CD4-positive, alpha-beta memory T cell (primary cell): ENCODE measurements at places on chromosomes 6 and 20. TPM values are rescaled to one million over a fixed set of nuclear protein-coding genes. Genes with fewer than 3 reads are reported as not detected.

Gene THBD
- not detected for polyA plus RNA-seq

Gene TMEM170B
- 0.08 TPM for polyA plus RNA-seq

Gene RIMS4
- polyA plus RNA-seq = not detected

Gene CYP21A2
- not detected for polyA plus RNA-seq

DNA sequence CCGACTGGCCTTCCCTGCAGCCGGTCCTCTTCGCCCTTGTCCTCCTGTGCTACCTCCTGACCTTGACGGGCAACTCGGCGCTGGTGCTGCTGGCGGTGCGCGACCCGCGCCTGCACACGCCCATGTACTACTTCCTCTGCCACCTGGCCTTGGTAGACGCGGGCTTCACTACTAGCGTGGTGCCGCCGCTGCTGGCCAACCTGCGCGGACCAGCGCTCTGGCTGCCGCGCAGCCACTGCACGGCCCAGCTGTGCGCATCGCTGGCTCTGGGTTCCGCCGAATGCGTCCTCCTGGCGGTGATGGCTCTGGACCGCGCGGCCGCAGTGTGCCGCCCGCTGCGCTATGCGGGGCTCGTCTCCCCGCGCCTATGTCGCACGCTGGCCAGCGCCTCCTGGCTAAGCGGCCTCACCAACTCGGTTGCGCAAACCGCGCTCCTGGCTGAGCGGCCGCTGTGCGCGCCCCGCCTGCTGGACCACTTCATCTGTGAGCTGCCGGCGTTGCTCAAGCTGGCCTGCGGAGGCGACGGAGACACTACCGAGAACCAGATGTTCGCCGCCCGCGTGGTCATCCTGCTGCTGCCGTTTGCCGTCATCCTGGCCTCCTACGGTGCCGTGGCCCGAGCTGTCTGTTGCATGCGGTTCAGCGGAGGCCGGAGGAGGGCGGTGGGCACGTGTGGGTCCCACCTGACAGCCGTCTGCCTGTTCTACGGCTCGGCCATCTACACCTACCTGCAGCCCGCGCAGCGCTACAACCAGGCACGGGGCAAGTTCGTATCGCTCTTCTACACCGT, 6.1 kb downstream of the UBD start:
- peak; percentile 22 for DNase-seq

GRCh38 chr6:132785936-132786335, 12.5 kb downstream of the SLC18B1 start:
- no peak for DNase-seq

GRCh38 chr20:62411479-62412193, 4.6 kb upstream of the CABLES2 start:
- DNase-seq = no peak

DNA sequence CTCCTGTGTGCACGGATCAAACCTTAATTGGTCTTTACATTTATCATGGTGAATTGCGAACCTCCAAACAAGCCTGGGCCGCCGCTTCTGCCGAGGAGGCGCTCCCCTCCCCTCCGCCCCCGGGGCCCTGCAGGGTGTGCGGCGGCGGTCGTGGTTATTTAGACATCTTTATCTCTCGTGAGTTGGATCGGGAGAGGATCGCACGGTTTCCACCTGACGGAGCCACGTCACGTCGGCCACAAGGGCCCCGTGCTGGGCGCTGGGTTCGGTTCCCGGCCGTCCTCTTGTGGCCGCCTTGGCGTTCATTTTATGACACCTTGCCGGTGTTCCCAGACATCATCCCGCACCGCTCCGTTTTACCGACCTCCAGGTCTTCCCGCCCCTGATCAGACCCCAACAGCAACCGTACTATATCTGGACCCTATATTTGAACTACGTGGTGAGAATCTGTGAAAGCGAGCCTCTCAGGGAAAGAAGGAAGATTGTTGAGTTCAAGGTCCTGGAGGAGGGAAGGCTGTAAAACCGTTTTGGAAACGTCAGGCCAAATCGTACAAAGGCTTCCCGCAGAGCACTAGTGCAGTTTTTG, 1.3 kb upstream of the CNR1 start:
- no peak for DNase-seq

DNA sequence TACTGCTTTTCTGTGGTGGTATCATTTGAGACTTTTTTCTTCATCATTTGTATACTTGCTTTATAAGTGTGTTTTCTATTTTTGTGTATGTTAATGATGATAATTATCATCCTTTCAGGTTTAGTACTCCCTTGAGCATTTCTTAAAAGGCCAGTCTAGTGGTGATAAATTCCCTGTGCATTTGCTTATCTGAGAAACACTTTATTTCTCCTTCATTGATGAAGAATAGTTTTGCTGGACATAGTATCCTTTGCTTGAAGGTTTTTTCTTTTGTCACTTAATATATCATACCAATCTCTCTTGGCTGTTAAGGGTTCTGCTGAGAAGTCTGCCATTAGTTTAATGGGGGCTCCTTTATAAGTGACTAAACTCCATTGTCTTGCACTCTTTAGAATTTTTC, 123.2 kb upstream of the IRAK1BP1 start:
- no peak for DNase-seq

DNA sequence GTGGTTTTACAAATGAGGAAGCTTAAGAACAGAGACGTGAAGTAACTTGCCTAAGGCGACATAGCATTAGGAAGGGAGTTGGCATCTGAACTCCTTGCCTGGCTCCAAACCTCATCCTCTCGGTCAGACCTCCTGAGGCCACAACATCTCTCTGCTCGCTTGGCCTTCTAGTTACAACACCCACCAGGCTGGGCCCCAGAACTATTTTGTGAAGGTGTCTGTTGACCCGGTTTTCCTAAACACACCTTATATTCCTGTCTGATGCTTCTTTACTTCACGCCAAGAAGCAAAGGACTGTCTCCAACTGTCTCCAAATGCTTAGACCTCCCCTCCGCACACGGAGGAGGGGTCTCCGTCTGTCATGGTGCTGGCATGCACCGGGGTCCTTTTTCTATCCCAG, 326.6 kb downstream of the THBS2 start:
- DNase-seq = no peak
